ENCODE measurements at places on chromosomes 1 and 21.

DNA sequence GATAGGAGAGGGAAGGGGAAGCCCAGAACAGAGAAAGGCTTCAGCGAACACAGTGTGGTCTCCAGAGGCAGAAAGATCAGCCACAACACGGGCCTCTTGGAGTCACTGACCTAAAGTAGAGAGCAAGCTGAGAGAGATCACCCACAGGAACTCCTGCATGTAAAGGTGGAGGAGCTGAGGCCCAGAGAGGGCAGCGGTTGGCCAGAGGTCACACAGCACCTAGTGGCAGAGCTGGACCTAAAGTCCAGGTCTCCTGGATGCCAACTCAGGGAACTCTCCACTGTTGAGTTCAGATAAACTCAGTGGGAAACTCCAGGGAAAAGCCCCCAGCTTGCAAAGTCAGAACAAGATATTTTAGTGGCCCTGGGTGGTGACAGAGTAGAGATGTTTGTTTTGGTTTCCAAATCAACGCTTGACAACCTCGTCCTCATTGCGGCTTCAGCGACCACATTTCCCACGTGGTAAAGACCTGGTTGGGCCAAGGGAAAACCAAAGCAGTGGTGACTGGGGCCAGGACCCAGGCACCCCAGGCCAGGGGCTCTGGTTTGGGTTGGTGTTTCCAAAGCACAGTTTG is 4.6 kb downstream of the IFFO2 start:
- peak; percentile 21 for DNase-seq

GRCh38 chr1:181783208-181783607 is 278.3 kb downstream of the ZNF648 start:
- no peak for DNase-seq

DNA sequence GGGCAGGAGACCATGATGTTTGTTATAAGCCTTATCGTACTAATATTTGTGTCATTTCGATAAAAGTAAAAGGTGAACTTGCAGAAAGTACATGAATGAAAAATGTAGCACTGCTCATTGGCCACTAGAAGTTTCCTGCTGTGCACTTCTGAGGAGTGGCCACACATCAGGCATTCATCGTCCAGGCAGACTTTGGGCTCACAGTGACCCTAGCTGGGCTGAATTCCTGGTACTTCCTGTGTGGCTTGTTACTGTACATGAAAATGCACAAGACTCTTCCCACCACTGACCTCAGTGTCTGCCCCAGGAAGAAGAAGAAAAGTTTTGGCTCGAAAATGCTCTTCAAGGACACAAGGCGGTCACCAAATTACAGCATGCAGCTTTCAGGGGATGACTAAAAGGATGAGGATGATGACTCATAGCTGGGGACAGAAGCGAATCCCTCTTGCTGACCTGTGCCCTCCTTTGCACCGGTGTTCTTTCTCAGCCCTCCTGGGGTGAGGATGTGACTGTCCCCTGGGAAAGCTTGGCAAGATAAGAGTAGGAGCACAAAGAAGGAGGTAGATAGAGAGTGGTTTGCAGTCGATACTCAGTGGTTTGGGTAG is 252.4 kb upstream of the KAZN start:
- no peak for DNase-seq

DNA sequence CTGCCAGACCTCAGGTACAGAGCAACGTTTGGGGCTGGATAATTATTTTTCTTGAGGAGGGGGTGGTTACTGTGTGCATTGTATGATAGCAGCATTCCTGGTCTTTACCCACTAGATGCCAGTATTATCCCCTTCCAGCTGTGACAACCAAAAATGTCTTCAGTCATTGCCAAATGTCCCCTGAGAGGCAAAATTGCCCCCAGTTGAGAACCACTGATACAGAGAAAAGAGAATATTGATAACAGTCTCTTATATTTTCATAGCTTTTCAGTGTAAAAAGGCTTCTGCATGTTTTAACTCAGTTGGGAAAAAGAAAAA is 51.8 kb upstream of the SYT14 start:
- DNase-seq, result no peak

- DNase-seq, result no peak
Measured at GRCh38 chr1:225748529-225748928, 29.1 kb upstream of the SRP9 start.

Data from activated gamma-delta T cell (primary cell).